ENCODE measurements at places on chromosomes 4 and X. TPM values are rescaled to one million over a fixed set of nuclear protein-coding genes. Genes with fewer than 3 reads are reported as not detected.

Gene PCYT1B
- total RNA-seq: not detected

Gene EMD
- 70.5 TPM for total RNA-seq

Gene MAGEB10
- total RNA-seq: not detected

Gene GPC4
- 1.4 TPM for total RNA-seq

Gene PROM1
- total RNA-seq: 61.7 TPM

Gene NLRP2B
- not detected for total RNA-seq

Gene TBX22
- not detected for total RNA-seq

Gene MAGEA2B
- total RNA-seq: not detected

Gene NXF2B
- total RNA-seq: not detected

Gene STBD1
- 3.3 TPM for total RNA-seq

Gene SMPX
- total RNA-seq: not detected

Gene GAGE12F
- total RNA-seq: not detected

Gene MAGEC3
- total RNA-seq: not detected

Gene STIM2
- total RNA-seq: 27.9 TPM

Gene MTTP
- total RNA-seq: not detected

Gene CTAG2
- total RNA-seq: not detected

Gene XKRX
- 2.7 TPM for total RNA-seq

Gene PRRG1
- 5.8 TPM for total RNA-seq

Gene STATH
- total RNA-seq: not detected

Gene AMBN
- not detected for total RNA-seq

Gene NMU
- 8.6 TPM for total RNA-seq

Gene OPHN1
- total RNA-seq: 17.7 TPM

Gene GNPDA2
- total RNA-seq: 1.1 TPM

Gene MAGEA8
- total RNA-seq: not detected

Gene ADH4
- not detected for total RNA-seq

Gene FDCSP
- total RNA-seq: not detected

Gene ADAMTS3
- not detected for total RNA-seq

Gene TMPRSS11B
- not detected for total RNA-seq

Gene ERCC6L
- 3.8 TPM for total RNA-seq

Gene PDE5A
- total RNA-seq: 2.0 TPM

Gene AREG
- total RNA-seq: 173 TPM

Gene NUDT10
- total RNA-seq: not detected

Gene PNMA5
- 0.10 TPM for total RNA-seq

Gene ABCB7
- total RNA-seq: 16.0 TPM

Gene HPSE
- total RNA-seq: 1.4 TPM

Gene CDX4
- not detected for total RNA-seq

Gene OPN1MW3
- total RNA-seq: not detected

Gene NXF3
- total RNA-seq: not detected

Gene PDLIM5
- 74.5 TPM for total RNA-seq

Gene GIMD1
- total RNA-seq: not detected

Gene SPANXC
- total RNA-seq: not detected

Gene PF4V1
- not detected for total RNA-seq

Gene TRIM2
- total RNA-seq: 58.5 TPM

Gene TCEAL2
- not detected for total RNA-seq

Gene CFAP47
- not detected for total RNA-seq

Gene CASP6
- 21.7 TPM for total RNA-seq

Gene PGAM4
- total RNA-seq: not detected

Gene CT45A1
- total RNA-seq: not detected

Gene DUX4
- not detected for total RNA-seq

Gene PYURF
- 86.0 TPM for total RNA-seq

Gene FGFBP2
- total RNA-seq: not detected

Gene SGCB
- 1.7 TPM for total RNA-seq

Data from HT-29 (cell line).